H4 (cell line): ENCODE measurements at places on chromosomes 11 and 22.

- DNase-seq, result no peak
Measured at GRCh38 chr22:49014227-49015201, 813.2 kb downstream of the BRD1 start.

- no peak for DNase-seq
Measured at GRCh38 chr22:49713003-49713402, 114.7 kb downstream of the BRD1 start.

- no peak for DNase-seq
Measured at GRCh38 chr22:27782088-27782487, 19.5 kb downstream of the MN1 start.

- DNase-seq, result no peak
Measured at GRCh38 chr11:36394056-36394455, 98.0 kb downstream of the PRR5L start.

- DNase-seq, result no peak
Measured at GRCh38 chr11:7851391-7851790, 54.6 kb upstream of the OR5P2 start.

- no peak for DNase-seq
Measured at GRCh38 chr11:28318871-28319270, 210.7 kb downstream of the METTL15 start.

- DNase-seq, result no peak
Measured at GRCh38 chr11:2664376-2664775, 35.4 kb downstream of the KCNQ1OT1 start.

GRCh38 chr11:36462321-36462720 is 47.8 kb downstream of the TRAF6 start:
- DNase-seq, result no peak

GRCh38 chr11:859394-860131 is 16.9 kb downstream of the TSPAN4 start:
- no peak for DNase-seq

GRCh38 chr11:110124605-110125004 is 31.4 kb downstream of the ZC3H12C start:
- DNase-seq, result no peak

- DNase-seq, result no peak
Measured at GRCh38 chr11:32173977-32174376, 83.1 kb downstream of the RCN1 start.

DNA sequence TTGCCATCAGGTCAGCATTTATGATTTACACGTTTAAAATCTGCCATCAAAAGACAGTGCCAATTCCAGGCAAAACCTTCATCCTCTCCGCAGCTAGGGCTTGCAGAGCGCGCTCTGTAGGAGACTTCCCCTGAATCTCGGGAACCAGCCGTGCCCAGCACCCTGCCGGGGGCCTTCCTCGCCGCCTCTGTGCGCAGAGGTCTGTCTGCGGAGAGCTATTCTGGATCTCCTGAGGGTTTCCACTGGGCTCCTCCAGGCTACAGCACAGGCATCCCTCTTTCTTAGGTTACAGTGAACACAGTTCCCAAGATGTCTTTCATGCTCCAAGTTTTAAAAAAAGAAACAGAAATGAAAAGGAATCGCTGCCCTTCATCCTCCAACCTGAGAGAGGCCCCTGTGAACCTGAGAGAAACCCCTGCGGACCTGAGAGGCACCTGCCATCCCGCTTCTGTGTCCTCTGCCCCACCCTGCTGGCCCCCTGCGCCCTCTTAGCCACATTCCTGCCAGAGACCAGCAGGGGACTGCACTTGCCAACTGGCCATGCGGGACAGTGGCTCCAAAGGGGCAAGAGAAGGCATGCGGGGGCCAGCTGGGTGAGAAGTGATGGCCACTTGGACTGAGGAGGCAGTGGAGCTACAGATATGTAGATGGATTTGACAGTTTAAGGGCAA is 16.1 kb downstream of the TP53AIP1 start:
- no peak for DNase-seq

- DNase-seq, result no peak
Measured at GRCh38 chr11:16016468-16016829, 339.9 kb downstream of the SOX6 start.

DNA sequence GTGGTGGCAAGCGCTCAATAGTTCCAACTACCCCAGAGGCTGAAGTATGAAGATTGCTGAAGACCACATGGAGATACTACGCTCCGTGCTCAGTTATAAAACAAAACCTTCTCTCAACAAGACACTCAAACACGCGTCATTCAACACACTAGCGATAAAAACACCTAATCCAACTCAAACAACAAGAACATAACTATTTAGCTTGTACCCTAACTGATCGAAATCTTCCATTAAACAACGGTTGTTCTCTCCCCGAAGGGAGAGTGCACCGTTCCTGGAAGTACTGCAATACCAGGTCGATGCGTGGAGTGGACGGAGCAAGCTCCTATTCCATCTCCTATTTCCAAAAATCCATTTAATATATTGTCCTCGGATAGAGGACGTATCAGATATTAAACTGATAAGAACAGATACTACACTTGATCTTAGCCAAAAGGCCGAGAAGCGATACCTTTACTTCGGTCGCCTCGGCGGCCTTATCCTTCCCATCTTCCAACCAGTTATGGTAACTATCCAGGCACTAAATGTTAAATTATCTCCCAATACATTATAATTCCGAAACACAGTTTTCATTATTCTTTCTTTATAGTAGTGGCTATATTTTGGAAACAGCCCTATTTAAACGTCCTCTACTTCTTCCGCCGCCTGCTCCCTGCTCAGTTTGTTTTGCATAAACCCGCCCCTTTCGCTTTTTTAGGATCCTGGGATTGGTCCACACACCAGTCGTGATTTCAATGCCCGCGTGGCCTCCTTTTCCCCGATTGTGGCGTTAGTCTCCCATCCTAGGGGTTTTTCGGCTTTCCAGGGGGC is 2.2 kb upstream of the WDR74 start:
- DNase-seq, result peak; percentile 99

DNA sequence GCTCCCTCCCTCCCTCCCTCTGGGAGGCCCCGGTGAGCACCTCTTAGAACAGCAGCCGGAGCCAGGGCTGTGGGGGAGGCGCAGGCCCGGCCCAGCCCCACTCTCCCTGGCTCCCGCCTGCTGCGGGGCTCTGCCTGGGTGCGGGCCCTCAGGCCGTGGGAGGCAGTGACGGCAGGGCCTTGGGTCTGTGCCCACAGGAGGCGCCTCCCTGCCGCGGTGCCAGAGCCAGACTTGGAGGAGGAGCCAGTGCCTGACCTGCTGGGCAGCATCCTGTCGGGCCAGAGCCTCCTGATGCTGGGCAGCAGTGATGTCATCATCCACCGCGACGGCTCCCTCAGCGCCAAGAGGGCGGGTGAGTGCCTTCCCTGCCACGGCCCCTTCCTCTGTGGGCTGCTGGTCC is 9.5 kb downstream of the IRF7 start:
- DNase-seq, result peak; percentile 97

GRCh38 chr11:57668434-57668782 is 494 bp downstream of the ZDHHC5 start:
- no peak for DNase-seq

GRCh38 chr11:60204922-60205321 is 22.0 kb upstream of the MS4A6A start:
- DNase-seq, result no peak

- DNase-seq, result no peak
Measured at GRCh38 chr11:44208976-44209603, 100.8 kb downstream of the ALX4 start.

- DNase-seq, result no peak
Measured at GRCh38 chr11:78338138-78338537, 79.5 kb downstream of the GAB2 start.

DNA sequence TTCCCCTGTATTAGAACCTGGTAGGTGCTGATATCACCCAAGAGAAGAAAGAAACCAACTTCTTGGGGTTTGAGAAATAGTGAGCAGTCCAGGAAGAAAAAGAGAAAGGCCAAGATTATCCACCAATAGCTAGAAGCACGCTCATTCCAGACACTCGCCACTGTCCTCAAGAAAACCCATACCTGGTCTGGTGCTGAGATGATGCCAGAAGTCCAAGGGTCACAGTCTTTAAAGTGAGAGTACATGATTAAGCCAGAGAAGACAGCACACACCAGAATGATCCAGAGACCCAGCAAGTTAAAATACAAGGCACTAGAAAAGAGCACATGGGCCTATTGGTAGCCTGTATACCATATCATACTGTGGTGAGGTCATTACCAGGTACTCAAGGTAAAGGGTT is 23.6 kb downstream of the SLC5A12 start:
- DNase-seq, result no peak

- no peak for DNase-seq
Measured at GRCh38 chr22:35155403-35156025, 89.6 kb downstream of the ISX start.

- DNase-seq, result no peak
Measured at GRCh38 chr11:113634940-113635575, 71.0 kb downstream of the TMPRSS5 start.

DNA sequence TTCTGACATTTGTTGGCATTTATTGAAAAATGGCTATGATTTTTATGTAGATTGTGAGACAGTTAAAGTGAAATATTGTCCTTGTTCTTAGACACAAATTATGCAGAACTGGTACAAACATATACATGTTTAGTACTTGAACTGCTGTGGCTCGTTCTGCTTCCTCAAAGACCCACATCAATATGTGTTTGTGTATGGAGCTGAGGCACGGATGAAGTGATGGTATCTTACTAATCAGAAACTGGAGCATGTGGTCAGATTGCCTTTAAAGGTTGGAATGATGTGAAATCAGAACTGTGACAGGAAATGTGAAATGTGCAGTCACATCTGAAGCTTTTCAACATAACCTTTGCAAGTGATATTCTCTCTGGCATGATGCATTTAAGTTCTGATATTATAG is 130.4 kb downstream of the NAV2 start:
- no peak for DNase-seq

- DNase-seq, result no peak
Measured at GRCh38 chr11:86492370-86493010, 117.8 kb downstream of the CCDC81 start.

GRCh38 chr11:17542249-17542648 is 2.0 kb downstream of the USH1C start:
- DNase-seq, result no peak

DNA sequence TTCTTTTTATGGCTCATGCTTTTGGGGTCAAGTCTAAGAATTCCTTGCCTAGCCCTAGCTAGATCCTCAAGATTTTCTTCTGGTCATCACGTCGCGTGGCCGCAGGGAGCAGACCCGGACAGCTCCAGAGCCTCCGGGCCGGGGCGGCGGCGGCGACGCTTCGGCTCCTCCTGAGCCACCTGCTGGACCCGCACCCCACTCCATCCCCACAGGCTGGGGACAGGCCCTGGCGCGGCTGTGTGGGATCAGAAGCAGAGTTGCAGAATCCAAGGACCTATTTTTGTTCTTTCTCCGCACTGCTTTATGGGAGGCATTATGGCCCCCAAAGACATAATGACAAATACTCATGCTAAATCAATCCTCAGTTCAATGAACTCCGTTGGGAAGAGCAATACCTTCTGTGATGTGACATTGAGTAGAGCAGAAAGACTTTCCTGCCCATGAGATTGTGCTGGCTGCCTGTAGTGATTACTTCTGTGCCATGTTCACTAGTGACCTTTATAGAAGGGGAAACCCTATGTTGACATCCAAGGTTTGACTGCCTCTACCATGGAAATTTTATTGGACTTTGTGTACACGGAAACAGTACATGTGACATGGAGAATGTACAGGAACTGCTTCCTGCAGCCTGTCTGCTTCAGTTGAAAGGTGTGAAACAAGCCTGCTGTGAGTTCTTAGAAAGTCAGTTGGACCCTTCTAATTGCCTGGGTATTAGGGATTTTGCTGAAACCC is 12.4 kb upstream of the SCARF2 start:
- DNase-seq, result no peak

DNA sequence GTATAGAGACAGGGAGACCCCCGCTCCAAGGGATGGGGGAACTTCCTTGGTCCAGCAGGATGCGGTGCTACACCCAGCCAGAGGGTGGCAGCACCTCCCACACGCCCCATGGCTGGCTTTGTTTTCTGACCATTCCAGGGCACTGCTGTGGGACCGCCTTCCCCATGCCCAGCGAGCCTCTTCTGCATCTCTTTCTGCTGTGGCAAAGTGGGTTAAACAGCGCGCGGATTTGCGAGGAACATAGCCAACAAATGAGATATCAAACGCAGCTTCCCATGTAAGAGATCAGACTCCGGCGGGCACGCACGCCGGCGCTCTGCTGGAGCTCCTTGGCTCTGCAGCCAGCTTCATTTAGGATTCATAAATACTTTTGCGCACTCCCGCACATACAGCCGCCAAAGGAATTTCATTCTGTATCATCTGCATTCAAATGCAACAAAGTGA is 485.8 kb upstream of the CADM1 start:
- no peak for DNase-seq

GRCh38 chr11:131867457-131868257 is 497.2 kb downstream of the NTM start:
- peak; percentile 65 for DNase-seq

- peak; percentile 59 for DNase-seq
Measured at GRCh38 chr11:102293873-102294601, 23.2 kb upstream of the BIRC3 start.

GRCh38 chr11:103927535-103927934 is 108.9 kb upstream of the DDI1 start:
- DNase-seq, result peak; percentile 25

GRCh38 chr11:69686856-69687255 is 11.7 kb upstream of the LTO1 start:
- DNase-seq, result no peak
